ENCODE measurements at places on chromosomes 5 and 9. TPM values are rescaled to one million over a fixed set of nuclear protein-coding genes. Genes with fewer than 3 reads are reported as not detected.

GRCh38 chr5:84830265-84830664 lies 445.6 kb upstream of the EDIL3 start:
- H3K27ac ChIP-seq: no peak overlapping the region
- no peaks in the 10 kb centered on the region for H3K27me3 ChIP-seq
- H3K36me3 ChIP-seq: no peaks in the 10 kb centered on the region
- H3K4me3 ChIP-seq: no peak overlapping the region

DNA sequence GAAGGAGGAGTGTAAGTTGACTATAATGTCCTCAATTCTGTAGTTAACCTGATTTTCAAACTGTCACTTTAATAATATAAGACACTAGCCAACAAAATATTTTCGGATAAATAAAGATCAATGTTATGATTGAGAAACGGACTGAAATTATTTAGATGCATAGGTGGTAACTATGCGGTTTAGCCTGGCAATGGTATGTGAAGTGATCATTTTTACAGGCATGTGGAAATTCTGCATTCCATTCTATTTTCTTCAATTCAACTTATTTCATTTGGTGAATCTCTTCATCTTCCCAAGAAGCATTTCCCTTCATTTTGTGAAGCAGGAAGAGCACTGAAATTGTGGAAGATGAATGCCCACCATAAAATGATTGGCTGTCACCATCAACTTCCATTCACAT lies 1457.5 kb upstream of the CDH9 start:
- DNase-seq: no peak
- no peak overlapping the region for H3K4me3 ChIP-seq
- H3K27me3 ChIP-seq: no peaks in the 10 kb centered on the region
- H3K27ac ChIP-seq: no peak overlapping the region
- H3K4me1 ChIP-seq: no peaks in the 10 kb centered on the region
- no peaks in the 10 kb centered on the region for H3K36me3 ChIP-seq

GRCh38 chr9:133460405-133461175 lies 812 bp downstream of the CACFD1 start:
- no peaks in the 10 kb centered on the region for H3K27me3 ChIP-seq
- peak; percentile 73 for DNase-seq
- H3K27ac ChIP-seq: peak overlapping the region; percentile 33
- H3K36me3 ChIP-seq: no peaks in the 10 kb centered on the region

DNA sequence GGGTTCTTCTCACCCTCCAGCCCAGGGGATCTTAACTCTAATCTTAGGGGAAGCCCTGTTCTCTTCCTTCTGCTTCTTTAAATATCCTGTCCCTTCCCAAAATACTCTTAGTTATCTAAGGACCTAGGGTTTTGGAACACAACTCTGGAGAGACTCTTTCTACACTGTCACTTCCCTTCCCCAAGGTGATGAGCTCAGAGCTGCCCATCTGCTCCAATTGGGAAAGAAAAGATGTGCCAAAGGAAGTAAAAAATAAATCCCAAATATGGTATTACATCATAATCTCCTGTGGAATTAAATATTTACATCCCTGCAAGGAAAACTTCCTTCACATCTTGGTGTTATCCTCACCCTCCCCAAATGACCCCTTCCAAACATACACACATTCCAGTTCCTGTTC lies 291.2 kb downstream of the EPB41L4A start:
- no peaks in the 10 kb centered on the region for H3K27me3 ChIP-seq
- H3K27ac ChIP-seq: no peak overlapping the region
- H3K4me1 ChIP-seq: no peaks in the 10 kb centered on the region
- no peak for DNase-seq

DNA sequence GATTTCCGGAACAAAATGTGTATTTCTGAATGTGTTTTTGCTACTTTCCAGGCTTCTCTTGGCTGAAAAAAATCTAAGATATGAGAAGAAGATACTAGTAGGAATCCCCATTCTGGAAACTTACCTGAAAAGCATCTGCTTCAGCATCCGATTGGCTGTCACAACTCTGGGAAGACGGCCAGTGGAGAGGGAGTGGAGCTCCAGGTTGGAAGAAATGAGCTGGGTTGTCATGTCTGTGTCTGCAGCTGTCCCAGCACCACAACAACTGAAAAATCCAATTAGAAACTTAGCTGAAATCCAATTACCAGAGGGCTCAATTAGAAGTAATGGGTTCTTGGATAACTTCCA lies 3.0 kb downstream of the PSMB7 start:
- H3K27me3 ChIP-seq: no peaks in the 10 kb centered on the region
- no peak overlapping the region for H3K27ac ChIP-seq

GRCh38 chr9:133387680-133388079 lies 11.5 kb downstream of the STKLD1 start:
- no peaks in the 10 kb centered on the region for H3K4me1 ChIP-seq
- H3K27me3 ChIP-seq: no peaks in the 10 kb centered on the region
- H3K4me3 ChIP-seq: no peak overlapping the region
- no peaks in the 10 kb centered on the region for H3K36me3 ChIP-seq
- DNase-seq: no peak
- no peak overlapping the region for H3K27ac ChIP-seq

Gene SHC3
- total RNA-seq: 1.1 TPM

Gene NEUROG1
- total RNA-seq: not detected

All from aorta (tissue), 5 donors.